COR-L47 (cell line): ENCODE measurements at places on chromosomes 11 and 22.

DNA sequence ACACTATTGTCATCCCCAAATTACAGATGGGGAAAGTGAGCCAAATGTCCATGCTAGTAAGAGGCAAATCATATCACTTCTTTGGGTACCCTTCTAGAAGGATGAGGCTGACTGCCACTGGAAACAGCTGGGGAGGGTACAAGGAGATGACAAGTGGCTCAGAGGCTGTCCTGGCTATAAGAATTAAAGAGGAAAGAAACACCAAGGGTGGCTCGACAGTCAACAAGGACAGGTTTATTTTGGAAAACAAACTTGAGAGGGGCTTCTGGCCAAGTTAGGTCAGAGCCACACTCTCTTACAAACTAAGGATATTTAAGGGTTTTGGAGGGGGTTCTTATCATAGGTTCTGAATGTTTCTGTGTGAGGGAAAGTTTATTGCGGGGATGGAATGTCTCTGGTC, 2.1 kb upstream of the MIF start:
- no peak for DNase-seq

GRCh38 chr11:7585816-7586215, 72.0 kb downstream of the PPFIBP2 start:
- no peak for DNase-seq

GRCh38 chr22:29012101-29012433, 49.6 kb downstream of the C22orf31 start:
- DNase-seq: no peak

- no peak for DNase-seq
Measured at GRCh38 chr22:38735465-38736256, 20.1 kb downstream of the SUN2 start.

DNA sequence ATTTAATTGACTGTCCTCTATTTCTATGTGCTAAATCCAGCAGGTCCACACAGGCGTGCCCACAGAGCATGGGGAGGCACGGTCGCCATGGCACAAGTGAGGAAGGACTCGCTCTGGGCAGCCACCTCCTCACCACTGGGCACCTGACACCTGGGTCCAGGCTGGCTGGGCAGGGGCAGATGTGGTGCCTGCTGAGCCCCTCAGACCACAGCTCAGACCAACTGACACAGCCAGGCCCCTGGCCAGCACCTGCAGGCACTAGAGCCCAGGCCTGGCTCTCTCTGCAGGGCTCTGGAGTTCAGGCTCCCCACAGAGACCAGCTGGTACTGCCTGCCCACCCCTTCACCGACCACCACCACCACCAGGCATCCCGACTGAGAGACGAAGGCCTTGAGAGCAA, 27.9 kb downstream of the LINC01488 start:
- no peak for DNase-seq

DNA sequence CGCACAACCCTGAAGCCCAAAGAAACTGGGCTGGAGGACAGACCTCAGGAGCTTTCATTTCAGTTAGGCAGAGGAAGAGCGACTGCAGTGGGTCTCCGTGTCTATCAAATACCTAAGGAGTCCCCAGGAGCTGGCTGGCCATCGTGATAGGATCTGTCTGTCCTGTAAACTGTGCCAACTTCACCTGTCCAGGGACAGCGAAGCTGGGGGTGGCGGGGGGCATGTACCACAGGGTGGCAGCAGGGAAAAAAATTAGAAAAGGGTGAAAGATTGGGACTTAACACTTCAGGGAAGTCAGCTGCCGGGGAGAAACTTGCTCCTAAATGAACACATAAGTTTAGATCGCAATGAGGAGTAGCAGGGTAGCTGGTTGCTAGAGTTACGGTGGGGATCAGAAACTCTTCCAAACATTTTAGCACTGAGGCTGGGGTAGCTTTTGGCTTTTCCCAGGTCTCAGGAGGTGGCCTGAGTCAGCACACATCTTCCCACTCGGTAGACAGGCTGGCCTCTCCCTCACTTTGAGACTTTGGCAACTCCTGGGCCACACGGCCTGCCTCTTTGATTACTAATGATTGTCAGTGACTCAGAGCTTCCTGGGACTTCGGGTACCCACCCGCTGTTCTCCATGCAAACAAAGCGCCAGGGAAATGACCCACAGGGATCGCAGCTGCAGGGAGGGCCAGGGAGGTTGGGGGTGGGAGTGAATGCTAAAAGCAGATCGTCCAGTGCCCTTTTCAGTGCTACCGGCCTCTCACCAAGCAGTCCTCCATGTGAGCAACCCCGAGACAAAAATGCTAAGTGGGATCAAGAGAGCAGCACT, 2.9 kb upstream of the MTFP1 start:
- peak; percentile 79 for DNase-seq

DNA sequence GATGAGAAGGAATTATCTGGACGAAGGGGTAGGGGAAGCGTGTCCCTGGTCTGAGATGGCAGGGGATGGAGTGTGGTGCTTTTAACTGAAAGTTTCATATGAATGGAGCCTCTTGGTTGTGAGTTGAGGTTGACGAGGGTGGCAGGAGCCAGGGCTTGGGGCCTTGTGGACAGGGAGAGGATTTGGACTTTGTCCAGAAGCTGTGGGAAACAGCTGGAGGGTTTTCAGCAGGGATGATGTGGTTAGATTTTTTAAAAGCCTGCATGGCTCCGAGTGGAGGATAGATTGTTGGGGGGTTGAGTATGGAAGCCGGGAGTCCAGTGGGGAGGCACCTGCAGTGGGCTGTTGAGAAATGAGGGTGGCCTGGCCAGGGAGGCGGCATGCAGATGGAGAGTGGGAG, 24.8 kb downstream of the MYO7A start:
- DNase-seq: no peak

DNA sequence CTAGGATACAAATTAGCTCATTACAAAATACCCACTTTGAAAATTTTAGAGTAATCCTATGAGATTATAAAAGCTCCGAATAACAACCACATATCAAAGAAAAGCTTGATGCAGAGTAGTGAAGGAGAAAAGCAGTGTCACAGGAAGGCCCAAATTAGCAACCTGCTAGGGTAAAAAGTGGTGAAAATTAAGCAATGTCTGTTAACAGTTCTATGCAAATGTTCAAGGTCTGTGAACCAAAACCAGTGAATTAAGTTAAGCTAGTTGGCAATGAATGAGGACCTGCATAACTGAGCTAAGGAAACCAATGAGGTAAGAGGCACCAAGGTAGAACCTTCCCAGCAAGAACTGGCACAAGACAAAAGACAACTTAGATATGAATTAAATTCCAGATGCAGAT, 29.6 kb downstream of the PRDM10 start:
- no peak for DNase-seq

DNA sequence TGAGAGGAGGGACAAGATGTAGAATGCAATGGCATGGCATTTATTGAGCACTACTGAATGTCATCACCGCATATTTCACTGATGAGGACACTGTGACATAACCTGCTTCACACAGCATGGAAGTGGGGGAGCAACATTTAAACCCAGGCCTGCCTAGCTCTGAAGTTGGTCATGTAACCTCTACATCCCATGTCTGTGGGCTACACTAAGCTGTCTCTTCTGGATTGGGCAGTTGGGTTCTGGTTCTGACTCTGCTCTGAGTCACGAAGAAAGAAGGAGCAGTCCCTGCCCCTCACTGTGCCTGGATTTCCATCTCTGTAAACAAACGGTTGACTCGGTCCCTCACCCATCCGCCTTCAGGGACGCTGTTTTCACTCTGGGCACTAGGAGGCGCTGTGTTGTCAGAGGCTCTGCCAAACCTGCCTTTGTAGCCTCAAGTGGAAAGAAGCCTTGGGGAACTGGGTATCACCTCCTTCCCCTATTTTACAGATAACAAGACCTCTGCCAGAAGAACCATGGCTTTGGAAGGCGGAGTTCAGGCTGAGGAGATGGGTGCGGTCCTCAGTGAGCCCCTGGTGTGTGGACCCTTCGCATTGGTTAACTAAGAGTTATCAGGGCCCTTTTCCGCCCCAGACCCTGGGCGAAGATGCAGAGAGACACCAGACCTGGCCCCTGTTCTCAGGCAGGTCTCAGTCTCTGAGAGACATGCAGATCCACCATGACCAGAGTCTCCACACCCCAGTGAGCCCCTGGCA, 12.7 kb upstream of the ARHGEF17 start:
- peak; percentile 40 for DNase-seq

DNA sequence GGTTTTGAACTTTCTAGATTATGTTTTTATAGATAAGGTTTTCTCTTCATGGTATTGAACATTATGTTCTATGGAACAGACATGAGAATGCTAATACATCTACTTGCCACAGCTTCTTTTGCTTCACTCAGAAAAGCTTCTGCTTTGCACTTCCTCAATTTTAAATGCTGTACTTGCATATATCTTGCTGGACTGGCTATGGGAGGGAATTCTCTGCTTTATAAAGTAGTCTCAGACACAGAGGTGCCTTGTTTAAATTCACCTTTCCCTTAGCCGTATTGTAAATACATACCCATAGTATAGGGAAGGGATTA, 173.9 kb downstream of the DDX10 start:
- no peak for DNase-seq

DNA sequence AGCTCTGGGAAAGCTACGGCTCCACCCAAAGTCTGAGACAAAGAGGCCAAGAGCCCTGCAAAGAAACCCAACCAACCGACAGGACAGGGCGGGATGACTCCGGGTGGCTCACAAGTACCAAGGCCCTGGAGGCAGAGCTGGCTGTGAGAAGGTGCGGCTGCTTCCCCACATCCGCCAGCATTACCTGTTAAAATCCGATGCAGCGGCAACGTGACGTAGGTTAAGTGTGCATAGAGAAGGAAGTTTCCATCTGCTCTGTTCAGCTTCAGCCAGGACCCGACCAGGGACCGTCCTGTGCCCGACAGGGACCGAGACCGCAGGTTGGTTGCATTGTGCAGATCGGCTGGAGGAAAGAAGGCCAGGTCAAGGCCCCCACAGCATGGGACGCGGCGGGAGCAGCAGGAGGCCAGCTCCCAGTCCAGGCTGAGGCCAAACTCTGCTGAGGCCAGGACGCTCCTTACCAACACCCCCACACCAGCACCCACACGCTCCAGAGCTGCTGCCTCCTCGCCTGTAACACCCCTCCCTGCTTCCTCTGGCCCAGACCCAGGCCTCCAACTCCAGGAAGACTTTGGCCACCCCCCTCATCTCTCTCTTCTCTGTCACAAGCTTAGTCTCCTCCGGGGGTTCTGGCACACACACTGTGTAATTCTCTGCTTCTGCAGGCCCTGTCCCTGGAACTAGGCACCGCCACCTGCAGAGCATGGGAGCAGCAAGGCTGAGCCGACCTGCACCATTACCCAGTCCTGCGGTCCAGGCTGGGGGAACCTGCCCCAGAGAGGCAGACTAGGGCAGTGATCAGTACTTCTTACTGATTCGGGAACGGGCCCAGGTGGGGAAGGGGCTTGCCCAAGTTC, 34.1 kb downstream of the NUP50 start:
- DNase-seq: no peak

GRCh38 chr11:29125606-29126005, 891.2 kb downstream of the KCNA4 start:
- DNase-seq: no peak

DNA sequence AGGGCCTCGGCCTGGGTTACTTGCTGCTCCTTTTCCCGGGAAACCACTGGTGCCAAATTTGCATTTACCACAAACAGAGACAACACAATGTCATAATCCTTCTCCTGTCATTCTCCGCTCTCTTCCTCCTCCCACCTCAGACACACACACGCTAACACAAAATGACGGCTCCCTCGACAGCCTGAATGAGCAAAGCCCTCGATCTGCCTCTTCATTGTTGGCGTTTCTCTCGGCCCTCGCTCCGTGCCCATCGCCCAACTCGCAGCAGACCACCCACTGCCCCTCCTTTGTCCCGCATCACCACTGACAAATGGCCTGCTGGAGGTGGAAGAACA, 12.5 kb upstream of the TCF20 start:
- DNase-seq: no peak

DNA sequence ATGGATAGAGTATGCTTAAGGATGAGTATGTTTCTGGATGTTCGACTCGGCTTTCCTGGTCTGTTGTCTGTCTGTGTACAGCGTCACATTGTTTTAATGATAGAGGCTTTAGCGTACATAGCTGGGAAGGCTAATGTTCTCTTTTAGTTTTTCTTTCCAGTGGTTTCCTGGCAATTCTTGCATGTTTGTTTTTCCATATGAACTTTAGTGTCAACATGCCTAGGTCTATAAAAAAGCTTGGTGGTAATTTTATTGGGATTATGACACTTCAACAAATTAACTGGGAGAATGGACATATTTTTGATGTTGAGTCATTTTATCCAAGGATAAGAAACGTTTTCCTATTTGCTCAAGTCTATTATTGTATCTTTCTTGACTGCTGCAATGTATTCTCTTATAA, 17.6 kb downstream of the F2 start:
- no peak for DNase-seq

- no peak for DNase-seq
Measured at GRCh38 chr11:34755671-34756070, 134.8 kb downstream of the EHF start.

DNA sequence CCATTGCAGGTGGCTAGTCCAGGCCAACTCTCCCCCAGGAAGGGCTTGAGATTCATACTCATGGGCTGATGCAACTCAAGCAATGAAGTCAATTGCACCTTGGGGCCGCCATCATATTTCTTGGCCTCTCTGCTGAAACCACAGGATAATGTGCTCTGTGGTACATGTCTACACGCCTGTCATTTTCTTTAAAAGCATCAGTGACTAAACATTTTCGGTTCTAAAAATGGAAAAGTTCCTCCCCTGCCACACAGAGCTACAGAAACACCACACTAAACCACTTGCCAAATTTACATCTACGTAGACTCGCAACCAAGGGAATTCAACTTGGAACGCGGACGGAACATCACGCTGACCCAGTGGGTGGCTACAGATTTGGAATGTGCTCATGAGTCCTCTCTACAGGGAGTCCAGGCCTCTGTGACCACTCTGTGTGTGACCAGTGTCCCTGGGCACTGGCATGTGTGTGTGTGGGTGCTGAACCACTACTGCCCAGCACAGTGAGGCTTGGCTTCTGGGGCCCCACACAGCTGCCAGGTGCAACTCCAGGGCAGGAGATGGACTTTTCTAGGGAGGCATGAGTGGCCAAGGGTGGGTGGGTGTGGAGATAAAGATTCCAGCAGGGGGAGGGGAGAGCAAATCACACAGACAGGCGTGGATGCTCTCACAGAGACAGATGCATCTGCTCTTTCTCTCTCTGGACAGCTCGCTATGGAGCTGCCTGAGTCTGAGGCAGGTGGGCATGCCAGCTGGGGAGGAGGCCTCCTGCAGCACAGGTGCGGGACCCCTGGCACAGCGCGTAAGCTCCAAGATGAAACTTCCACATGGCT, 261.9 kb downstream of the CTTN start:
- DNase-seq: no peak

GRCh38 chr11:8631395-8632118, 37.5 kb upstream of the STK33 start:
- DNase-seq: no peak
